DND-41 (cell line): ENCODE measurements at places on chromosomes 7 and 10.

DNA sequence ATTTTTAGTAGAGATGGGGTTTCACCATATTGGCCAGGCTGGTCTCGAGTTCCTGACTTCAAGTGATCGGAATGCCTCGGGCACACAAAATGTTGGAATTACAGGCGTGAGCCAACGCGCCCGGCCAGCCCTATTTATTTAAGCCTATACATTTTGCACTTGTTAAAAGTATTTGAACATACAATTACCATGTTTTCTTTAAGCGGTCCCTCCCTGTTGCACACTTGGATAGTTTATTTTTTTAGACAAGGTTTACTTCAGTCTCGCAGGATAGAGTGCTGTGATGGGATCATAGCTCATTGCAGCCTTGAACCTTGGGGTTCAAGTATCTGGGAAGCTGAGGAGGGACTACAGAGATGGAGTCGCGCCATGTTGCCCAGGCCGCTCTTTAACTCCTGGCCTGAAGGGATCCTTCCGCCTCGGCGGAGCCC, 35.7 kb upstream of the SRRM3 start:
- no peak for DNase-seq

- no peak for DNase-seq
Observed at GRCh38 chr10:30247704-30248103, 101.4 kb downstream of the MTPAP start.

- DNase-seq: no peak
Observed at GRCh38 chr10:120490288-120490687, 33.3 kb downstream of the PLPP4 start.

- no peak for DNase-seq
Observed at GRCh38 chr10:8346861-8347260, 292.4 kb downstream of the GATA3 start.

GRCh38 chr7:47442605-47442865, 139.4 kb downstream of the TNS3 start:
- no peak for DNase-seq

- DNase-seq: no peak
Observed at GRCh38 chr7:154795014-154795413, 207.9 kb downstream of the PAXIP1 start.

- no peak for DNase-seq
Observed at GRCh38 chr10:93512565-93512964, 16.2 kb downstream of the CEP55 start.

DNA sequence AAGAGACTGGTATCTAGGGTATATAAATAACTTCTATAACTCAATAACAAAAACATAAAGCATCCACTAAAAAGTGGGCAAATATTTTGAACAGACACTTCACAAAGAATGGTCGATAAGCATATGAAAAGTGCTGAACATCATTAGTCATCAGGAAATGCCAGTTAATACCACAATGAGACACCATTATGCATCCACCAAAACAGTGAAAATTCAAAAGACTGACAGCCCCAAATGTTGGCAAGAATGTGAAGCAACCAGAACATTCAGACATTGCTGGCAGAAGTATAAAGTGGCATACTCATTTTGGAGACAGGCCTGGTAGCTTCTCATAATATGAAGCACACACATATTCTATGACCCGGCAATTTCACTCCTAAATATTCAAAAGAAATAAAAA, 26.5 kb upstream of the GSAP start:
- DNase-seq: no peak

DNA sequence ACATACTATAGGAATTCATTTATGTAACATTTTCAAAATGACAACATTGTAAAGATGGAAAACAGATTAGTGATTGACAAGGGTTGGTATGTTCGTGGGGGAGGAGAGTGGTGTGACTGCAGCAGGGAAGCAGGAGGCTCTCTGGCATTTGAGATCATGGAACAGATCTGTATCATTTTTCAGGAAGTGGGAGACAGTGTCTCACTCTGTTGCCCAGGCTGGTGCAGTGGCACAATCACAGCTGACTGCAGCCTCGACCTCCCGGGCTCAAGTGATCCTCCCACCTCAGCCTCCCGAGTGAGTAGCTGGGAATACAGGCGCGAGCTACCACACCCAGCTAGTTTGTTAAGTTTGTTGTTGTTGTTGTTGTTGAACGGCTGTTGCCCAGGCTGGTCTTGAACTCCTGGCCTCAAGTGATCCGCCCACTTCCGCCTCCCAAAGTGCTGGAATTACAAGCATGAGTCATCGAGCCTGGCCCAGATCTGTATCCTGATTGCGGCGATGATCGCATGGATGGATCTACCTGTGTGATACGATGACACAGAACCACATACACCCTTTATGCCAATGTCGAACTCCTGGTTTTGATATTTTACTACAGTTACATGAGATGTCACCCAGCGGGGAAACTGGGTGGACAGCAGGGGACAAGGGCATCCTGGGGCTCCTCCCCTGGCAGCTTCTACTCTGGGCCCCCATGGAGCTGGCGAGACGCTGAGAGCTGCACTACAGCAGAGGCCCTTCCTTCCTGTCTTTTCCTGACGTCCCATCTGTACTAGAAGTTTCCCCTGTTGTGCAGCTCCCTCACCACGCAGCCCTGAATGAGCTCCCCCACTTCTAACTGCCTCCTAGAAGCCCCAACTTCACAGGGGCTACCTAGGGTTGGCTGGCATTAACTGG, 12.3 kb upstream of the CYTH3 start:
- no peak for DNase-seq

DNA sequence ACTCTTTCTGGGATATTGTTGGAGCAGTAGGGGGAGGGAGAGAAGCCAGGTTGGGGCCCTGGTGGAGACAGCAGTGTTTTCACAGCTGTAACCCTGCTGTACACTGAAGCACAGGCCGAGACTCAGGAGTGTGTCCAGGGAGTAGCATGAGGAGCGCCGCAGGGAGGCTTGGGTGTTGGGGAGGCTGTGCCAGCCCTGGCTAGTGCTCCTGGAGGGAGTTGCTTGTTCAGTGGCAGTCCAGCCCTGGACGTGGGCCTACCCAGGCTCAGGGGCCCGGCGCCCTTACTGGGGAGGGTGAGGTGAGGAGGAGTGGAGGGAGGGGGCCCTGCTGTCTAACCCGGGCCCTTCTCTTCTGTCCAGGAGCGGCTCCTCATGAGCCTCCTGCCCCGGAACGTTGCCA, 35.9 kb downstream of the ADCY1 start:
- DNase-seq: no peak

- DNase-seq: no peak
Observed at GRCh38 chr7:1889556-1890181, 219.6 kb downstream of the ELFN1 start.

GRCh38 chr10:5583525-5584175, 58.9 kb downstream of the CALML3 start:
- DNase-seq: no peak

DNA sequence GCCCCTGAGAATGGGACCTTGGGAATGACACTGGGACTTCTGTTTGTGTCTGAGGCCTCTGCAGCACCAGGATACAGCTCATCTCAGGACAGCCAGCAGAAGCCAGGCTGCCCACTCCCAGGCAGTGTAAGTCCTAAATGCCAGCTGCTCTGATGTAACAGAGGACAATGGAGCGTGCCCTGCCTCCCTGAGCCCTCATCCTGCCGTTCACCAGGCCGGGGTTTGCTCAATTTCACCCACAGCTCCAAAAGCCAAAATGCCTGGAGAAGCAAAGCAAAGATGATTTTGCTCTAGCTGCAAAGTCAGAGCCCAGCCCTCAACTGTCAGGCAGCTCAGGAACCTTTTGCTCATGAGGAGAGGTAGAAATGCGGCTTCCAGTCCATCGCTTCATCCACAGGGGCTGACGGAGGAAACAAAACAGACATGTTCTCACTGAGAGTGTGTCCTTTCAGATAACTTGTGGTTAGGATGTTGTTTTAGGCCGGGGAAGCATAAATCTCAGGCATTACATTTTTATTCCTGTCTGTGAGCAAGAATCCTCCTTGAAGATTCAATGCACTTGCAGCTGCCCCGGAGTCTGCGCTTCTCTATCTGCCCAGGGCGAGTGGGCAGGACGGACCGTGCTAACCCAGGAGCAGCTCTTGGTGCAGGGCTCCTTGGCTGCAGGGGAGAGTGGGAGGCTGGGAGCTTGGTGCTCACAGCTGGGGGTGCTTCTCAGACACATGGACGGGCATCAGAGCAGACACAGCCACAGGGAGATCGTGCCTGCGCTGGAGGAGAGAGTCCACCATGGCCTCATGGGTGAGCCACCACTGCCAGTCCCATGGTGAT, 83.2 kb upstream of the CHST15 start:
- peak; percentile 38 for DNase-seq

DNA sequence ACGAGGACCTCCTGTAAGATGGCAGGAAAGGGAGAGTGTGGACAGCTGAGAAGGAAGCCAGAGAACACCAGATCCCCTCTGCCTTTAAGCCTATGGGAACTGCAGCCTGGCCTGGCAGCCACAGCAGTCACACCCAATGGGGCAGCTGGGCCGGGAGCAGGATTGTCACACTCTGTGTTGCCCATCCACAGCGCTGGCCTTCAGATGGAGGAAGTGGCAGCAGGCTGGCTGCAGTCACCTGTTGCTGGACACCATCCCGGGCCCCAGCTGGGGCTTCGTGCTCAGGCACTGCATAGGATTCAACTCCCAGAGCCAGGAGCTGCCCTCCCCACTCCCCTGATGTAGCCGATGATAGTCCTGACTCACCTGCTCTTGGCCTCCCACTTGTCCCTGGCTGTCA, 114.4 kb downstream of the COL13A1 start:
- no peak for DNase-seq

- no peak for DNase-seq
Observed at GRCh38 chr7:112121318-112121717, 84.9 kb downstream of the DOCK4 start.

DNA sequence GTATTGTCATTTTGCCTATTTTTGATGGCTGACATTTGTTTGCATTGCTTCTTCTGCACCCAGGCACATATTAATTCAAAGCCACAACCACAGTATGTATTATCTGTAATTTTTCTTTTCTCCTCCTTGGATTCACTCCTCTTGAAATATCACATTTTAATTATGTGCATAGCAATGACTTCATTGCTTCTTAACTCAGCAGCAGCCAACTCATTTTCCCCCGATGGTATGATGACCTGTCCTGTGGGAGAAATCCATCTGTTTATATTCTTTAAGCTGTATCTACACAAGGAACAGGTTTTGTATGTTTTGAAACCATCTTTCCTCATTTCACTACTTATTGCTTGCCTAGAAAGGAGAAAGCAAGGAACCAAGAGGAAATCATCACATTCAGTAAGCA, 588.8 kb downstream of the INHBA start:
- DNase-seq: no peak

- DNase-seq: no peak
Observed at GRCh38 chr7:14340393-14341074, 351.1 kb upstream of the ETV1 start.

- DNase-seq: no peak
Observed at GRCh38 chr7:123366626-123367025, 166.9 kb upstream of the SLC13A1 start.

- DNase-seq: peak; percentile 65
Observed at GRCh38 chr10:3783682-3784432, 1.2 kb downstream of the KLF6 start.

DNA sequence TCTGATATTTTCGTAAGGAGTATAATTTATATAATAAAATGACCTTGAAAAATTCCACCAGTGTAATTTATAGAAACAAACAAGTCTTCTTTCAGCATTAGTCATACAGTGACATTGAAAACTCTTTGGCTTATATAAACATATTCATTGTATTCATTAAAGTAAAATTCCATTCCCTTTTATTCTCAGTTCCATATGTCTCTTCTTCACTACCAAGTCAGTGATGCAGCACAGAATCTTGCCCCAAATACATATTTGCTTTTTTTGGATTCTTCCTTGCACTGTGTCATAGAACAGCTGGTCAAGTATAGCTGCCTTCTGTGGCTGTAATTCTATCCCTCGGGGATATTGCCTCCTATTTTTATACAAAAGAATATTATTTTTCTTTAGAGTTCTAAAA, 884.5 kb upstream of the POT1 start:
- DNase-seq: no peak

- DNase-seq: no peak
Observed at GRCh38 chr7:101998029-101998905, 180.8 kb downstream of the CUX1 start.
